ENCODE measurements at places on chromosomes 11 and 22.

- DNase-seq, result no peak
Measured at GRCh38 chr11:17760102-17761029, 25.8 kb downstream of the KCNC1 start.

DNA sequence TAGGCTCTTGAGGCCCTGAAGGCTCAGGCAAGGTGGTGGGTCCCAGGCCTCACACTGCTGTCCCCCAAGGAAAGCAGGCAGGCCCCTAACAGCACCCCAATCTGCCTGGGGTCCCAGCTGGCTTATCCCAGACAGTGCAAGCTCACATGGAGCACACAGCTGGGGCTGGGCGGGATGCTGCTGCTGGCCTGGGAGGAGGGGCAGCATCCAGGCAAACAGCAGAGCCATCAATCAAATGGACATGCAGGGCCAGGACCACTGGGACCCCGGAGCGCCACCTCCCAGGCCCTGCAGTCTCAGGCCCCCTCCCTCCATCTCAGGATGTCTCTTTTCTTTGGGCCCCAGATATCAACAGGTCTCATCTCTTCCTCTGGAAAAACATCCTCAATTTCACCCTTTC is 140.3 kb downstream of the BRD1 start:
- no peak for DNase-seq

- DNase-seq, result no peak
Measured at GRCh38 chr11:105754260-105754659, 144.4 kb downstream of the GRIA4 start.

- DNase-seq, result no peak
Measured at GRCh38 chr11:64251016-64251752, at the start of gene PLCB3. Gene PLCB3, plus strand, starts transcription at chr11:64251530. Its CDS starts 120 bp downstream, at chr11:64251650.

GRCh38 chr22:32336771-32337424 is 20.8 kb upstream of the RFPL3 start:
- no peak for DNase-seq

DNA sequence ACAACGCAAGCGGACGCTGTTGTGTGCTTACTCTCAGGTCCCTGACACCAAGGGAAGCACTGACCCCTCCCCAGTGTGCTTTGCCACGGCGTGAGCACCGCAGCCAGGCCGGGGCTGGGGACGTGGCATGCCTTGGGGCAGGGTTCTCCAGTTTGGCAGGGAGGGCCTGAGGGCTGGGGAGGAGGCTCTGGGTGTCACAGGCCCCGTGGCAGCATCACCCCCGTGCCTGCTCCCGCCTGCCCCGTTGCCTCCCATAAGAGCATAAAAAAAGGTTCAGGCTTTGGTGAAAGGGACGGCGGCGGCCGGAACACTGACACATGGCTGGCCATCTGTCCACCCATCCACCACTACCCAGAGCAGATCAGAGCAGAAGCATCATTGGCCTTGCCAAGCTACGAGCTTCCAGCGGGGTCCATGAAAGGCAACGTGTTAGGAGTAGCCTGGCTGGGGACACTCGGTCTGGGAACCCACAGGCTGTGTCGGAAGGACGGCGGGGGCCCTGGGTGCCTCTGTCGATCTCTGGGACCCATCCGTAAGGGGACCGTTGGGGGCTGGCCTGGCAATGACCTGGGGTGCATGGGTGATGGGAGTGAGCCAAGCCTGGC is 183.0 kb downstream of the IGLL1 start:
- DNase-seq, result no peak

GRCh38 chr11:68216171-68216938 is 3.3 kb upstream of the KMT5B start:
- no peak for DNase-seq

DNA sequence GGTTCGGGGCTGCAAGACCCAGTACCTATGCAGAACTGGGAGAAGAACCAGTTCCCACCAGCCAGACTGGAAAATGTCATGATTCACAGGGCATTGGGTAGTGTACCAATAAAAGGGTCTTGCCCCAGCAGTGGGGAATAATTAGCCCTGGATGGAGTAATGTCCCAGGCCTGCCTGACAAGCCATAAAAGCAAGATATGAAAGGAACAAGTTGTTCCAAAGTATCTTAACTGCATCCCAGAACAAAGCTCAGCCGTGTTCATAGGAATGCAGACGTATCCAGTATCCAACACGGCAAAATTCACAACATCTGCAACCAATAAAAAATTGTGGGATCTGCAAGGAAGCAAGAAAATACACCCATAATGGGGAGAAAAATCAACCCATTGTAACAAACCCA is 47.9 kb downstream of the ASCL2 start:
- DNase-seq, result no peak

DNA sequence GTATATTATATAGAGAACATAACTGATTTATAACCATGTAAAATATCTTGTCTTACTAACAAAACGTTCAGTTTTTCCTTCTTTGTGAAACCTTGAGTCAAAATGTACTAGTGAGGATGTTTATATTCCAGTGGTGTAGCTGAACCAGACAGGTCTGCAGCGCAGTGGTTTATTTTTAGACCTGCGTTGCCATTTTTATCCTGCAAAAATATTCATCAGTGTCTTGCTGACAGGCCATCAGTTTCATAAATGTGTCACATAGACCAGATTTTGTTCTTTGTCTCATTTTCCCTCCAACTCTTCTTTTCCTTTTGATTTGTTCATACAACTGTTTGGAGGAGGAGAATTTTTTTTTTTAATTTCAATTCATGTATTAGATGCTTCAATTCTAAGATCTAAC is 43.1 kb downstream of the HSD17B12 start:
- DNase-seq, result no peak

GRCh38 chr11:33191467-33191866 is 30.2 kb upstream of the CSTF3 start:
- no peak for DNase-seq

GRCh38 chr22:22045571-22046335 is 63.2 kb upstream of the TOP3B start:
- no peak for DNase-seq

DNA sequence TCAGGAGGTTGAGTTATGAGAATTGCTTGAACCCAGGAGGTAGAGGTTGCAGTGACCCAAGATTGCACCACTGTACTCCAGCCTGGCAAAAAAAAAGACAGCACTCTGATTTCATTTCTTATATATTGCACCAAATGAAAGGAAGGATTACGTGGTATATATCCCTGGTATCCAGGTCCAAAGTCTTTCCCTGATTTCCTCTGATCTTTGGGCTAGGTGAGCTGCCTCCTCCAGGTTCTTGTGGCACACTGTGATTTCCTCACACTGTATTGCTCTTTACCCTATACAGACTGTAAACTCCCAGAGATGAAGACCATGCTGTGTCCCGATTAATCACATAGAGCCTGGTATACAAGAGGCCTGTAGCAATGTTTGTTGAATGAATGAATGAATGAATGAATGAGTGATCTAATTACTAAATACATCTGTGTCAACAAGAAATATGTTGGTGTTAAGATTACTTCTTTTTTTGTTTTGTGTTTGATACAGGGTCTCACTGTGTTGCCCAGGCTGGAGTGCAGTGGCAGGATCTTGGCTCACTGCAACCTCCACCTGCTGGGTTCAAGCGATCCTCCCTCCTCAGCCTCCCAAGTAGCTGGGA is 9.3 kb upstream of the POLD3 start:
- DNase-seq, result no peak

DNA sequence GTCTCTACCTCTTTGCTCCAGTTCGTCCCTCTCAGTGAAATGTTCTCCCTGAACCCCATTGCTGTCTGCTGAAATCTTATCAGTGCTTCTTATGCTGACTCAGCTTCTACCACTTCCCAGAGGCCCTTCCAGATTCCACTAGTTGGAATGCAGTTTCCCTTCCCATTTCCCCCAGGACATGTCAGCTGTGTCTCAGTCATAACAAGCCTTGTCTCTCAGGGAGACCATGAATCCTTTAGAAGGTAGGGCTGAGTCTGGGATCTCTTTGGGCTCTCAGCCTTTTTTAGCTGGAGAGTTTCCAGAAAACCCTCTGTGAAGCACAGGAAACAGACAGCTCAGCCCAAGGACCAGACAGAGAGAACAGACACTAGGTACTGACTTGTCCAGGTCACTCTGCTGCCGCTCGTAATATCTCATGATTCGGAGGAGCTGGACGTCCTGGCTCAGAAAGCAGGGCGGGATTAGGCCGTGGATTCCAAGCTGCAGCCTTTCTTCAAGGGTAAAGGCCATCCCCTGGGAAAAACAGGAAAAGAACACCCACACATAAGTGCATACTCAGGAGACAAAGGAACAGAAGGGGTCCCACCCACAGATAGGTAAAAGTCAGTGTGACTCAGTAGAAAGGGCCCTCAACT is 113.0 kb downstream of the ME3 start:
- peak; percentile 70 for DNase-seq

DNA sequence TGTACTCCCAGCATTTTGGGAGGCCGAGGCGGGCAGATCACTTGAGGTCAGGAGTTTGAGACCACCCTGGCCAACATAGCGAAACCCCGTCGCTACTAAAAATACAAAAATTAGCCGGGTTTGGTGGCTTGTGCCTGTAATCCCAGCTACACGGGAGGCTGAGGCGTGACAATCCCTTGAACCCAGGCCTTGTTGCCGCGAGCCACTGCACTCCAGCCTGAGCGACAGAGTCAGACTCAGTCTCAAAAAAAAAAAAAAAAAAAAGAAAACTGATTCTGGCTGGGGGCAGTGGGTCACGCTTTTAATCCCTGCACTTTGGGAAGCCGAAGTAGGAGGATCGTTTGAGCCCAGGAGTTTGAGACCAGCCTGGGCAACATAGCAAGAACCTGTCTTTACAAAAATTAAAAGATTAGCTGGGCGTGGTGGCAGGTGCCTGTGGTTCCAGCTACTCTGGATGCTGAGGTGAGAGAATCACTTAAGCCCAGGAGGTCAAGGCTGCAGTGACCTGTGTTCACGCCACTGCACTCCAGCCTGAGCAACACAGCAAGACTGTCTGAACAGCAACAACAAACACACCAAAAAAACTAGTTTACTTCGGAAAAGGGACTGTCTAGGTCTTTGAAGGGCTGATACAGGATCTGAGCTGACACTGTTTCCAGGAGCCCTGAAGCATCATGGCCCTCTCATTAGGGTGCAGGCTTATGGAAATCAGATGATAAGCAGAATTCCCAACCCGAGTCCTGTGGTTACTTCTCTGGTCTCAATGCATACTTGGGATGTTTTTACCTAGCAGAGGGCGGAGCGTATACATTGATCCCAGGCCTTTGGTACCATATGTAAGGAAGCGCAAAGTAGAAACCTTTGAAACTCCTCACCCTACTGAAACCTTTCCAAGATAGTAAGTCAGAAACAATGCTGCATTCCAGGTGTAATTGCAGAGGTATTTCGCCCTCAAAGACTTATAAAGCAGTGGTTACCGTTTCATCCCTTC is 1.8 kb upstream of the CHKB start:
- DNase-seq, result no peak

- DNase-seq, result no peak
Measured at GRCh38 chr11:46338988-46339666, 8.1 kb upstream of the DGKZ start.

- DNase-seq, result no peak
Measured at GRCh38 chr11:118907051-118908042, 18.4 kb downstream of the BCL9L start.

GRCh38 chr11:129251067-129251466 is 58.9 kb upstream of the ARHGAP32 start:
- no peak for DNase-seq

DNA sequence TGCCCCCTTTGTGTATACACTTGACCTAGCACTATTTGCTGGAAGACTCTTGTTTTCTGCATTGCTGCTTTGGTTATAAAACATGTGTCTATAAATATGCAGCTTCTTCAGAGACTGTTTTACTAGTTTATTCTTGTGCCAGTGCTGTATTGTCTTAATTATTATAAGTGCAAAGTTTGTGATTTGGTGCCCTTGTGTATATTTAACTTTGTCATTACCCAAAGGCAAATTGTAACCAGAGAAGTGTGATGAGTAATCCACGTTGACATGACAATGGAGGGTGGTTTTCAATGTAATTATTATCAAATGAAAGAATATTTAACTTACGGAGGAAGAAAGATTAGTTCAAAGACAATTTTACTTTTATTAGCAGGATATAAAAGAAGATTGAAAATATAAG is 75.0 kb upstream of the PRODH start:
- DNase-seq, result no peak

DNA sequence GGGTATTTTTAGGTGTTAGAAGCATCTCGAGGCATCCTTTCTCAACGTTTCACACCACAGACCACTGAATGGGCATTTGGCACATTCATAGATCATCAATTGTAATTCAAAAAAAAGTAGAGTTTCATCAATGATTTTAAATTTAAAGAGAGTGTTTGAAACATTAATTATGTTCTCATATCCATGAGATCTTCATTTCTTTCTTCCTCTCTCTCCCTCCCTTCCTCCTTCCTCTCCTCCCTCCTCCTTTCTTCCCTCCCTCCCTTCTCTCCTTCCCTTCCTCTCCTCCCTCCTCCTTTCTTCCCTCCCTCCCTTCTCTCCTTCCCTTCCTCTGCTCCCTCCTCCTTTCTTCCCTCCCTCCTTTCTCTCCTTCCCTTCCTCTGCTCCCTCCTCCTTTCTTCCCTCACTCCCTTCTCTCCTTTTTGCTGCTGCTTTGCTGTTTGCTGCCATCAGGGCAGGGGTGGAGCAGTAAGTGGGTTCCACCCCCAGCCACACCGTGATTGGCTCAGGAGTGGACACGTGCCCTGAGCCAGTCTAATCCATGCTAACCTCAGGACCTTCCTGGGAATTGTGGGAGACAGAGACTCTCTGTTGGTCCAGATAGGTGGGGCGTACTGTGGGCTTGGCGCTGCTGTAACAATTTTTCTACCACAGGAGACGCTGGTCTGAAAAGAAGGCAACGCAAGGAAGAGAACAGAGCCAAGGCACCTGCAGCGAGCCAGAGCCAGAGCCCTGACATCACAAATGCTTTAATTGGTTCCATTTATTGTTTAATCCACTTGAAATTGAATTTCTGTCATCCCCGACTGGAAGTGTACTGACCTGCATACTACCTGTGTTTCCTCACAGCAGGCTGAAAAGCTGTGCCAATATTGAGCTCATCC is 33.7 kb upstream of the APOBEC3A start:
- DNase-seq, result peak; percentile 13

DNA sequence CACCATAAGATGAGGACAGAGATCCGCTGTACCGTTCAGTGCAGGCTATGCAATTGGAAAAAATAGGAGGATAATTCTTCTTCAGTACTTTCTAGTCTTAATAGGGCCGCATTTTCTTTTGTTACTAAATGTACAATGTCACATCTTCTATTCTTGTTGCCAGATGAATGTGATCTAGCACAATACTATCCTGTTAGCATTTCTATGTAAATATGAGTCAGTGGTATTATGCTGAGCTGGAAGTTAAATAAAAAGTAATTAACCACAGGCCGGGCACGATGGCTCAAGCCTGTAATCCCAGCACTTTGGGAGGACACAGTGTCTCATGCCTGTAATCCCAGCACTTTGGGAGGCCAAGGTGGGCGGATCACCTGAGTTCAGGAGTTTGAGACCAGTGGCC is 24.4 kb upstream of the BIRC3 start:
- no peak for DNase-seq

DNA sequence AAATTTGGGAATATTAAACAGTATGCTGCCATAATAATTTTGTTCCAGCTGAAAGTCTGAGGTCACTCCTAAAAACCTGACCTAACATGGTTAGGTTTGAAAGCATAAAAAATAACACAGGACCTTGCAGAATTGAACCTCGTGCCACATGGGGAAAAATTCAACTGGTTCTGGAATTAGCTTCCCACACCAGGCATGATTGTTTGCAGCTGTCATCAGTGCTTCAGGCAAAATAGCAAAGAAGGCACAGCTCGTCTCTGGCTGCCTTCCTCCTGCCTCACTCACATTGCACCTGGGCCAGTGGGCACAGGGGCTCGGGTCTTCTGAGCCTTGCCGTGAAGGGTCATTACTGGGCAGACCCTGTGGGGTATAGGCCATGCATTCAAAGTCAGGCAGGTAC is 153.8 kb upstream of the ARHGAP20 start:
- DNase-seq, result no peak

- DNase-seq, result no peak
Measured at GRCh38 chr11:82539669-82540068, 194.0 kb downstream of the FAM181B start.
